ENCODE measurements at places on chromosomes 7 and 10.

DNA sequence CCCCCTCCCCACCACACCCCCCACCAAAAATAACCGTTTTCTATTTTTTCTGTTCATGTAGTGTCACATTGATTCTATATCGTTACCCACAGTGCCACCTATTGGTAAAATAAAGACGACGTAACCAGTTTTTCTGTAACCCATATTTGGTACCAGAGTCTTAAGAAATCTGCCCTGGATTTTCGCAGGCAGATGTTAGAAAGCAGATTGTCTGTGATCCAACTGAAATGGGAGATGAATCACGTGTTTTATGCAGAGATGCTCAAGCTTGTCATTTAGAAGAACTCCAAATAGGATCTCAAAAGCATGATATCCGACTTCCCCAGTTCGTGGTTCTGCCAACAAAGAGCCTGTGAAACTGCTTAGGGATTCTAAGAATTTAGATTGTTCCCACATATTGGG lies 261.1 kb upstream of the CSTF2T start:
- DNase-seq, result no peak

- DNase-seq, result no peak
Measured at GRCh38 chr10:12502526-12503274, 153.4 kb downstream of the CAMK1D start.

GRCh38 chr7:134935701-134936100 lies 50.6 kb upstream of the AGBL3 start:
- DNase-seq, result no peak

DNA sequence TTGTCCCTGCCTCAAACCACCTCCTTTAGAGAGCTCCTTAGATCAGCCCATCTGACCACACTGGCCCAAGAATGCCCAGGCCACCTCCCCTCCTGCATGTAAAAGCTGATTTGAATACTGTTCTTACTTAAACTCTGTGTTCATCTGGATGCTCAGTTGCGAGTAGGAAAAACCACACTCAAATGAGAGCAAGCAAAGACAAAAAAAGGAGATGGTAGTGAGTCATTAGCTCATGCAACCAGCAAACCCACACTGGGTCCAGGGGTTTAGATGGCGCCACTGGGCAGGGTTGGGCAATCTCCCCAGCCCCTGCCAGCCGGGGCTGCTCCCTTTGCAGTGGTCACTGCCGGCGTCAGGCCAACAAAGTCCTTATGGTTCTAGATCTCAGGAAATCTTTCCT lies 32.7 kb downstream of the TSPAN15 start:
- DNase-seq, result no peak

- no peak for DNase-seq
Measured at GRCh38 chr7:148584154-148584827, 6.3 kb upstream of the C7orf33 start.

- DNase-seq, result no peak
Measured at GRCh38 chr7:31991846-31992245, 78.4 kb downstream of the PDE1C start.

GRCh38 chr7:12578930-12579640 lies 8.6 kb downstream of the SCIN start:
- no peak for DNase-seq
